Right ventricle myocardium superior (tissue), 1 donor: ENCODE measurements at places on chromosomes 11 and 22. TPM values are rescaled to one million over a fixed set of nuclear protein-coding genes. Genes with fewer than 3 reads are reported as not detected.

RIBC2 gene
- total RNA-seq, result not detected

- no peak for DNase-seq
These were observed 64.0 kb upstream of the FIBIN start for GRCh38 chr11:26929806-26930517.

GRCh38 chr11:75469785-75470405, 36.9 kb upstream of the KLHL35 start:
- no peak for DNase-seq

DNA sequence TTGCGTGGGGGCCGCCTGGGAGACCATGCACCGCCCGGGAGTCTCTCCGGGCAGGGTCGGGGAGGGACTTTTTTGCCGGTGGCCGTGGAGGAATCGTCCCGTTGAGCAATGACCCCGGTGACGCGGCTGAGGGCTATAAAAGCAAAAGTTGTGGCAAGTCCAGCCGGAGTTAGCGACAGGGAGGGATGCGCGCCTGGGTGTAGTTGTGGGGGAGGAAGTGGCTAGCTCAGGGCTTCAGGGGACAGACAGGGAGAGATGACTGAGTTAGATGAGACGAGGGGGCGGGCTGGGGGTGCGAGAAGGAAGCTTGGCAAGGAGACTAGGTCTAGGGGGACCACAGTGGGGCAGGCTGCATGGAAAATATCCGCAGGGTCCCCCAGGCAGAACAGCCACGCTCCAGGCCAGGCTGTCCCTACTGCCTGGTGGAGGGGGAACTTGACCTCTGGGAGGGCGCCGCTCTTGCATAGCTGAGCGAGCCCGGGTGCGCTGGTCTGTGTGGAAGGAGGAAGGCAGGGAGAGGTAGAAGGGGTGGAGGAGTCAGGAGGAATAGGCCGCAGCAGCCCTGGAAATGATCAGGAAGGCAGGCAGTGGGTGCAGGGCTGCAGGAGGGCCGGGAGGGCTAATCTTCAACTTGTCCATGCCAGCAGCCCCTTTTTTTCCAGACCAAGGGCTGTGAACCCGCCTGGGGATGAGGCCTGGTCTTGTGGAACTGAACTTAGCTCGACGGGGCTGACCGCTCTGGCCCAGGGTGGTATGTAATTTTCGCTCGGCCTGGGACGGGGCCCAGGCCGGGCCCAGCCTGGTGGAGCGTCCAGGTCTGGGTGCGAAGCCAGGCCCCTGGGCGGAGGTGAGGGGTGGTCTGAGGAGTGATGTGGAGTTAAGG, at the start of gene NEAT1:
Gene NEAT1, plus strand, starts transcription at position 166 of the 883 bp plus-strand sequence.
- DNase-seq, result peak; percentile 96

DNA sequence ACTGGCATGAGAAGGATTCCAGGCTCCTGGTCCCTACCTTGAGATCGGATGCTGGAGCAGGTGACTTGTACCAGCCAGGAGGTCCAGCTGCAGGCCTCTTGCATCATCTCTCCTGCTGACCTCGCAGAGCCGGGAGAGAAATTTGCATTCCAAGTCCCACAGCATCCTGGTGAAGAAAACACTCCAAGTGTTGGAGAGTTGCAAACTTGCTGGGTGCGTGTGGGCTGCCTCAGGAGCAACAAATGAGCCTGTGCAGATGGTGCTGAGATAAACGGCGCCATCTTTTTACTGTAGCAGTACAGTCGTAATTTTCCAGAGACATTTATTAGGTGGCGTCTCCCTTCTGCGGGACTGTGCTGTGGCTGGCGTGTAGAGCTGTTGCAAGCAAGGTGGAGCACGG, 32.1 kb upstream of the ZBTB16 start:
- no peak for DNase-seq

DNA sequence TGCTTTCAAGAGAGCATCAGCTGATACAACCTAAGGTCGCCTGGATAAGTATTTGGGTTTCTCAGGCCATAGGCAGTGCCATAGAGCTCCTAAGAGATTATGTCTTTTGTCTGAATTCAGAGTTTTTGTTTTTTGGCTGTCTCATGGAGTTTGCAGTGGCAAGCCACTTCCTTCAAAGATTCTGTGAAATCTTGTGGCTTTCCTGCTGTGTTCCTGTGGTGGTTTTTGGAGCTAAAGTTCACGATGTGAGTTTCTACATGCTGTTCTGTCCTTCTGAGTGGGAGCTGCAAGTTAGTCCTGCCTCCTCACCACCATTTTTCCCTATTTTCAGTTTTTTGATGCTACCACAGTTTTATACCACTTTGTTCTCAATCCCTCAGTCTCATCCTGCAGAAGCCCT, 111.4 kb downstream of the COMMD9 start:
- no peak for DNase-seq

GRCh38 chr22:37146051-37146385, 3.7 kb downstream of the IL2RB start:
- peak; percentile 27 for DNase-seq
